ENCODE measurements at places on chromosomes 4 and X.

GRCh38 chr4:2256156-2256731, 5.7 kb downstream of the MXD4 start:
- DNase-seq, result peak; percentile 77

DNA sequence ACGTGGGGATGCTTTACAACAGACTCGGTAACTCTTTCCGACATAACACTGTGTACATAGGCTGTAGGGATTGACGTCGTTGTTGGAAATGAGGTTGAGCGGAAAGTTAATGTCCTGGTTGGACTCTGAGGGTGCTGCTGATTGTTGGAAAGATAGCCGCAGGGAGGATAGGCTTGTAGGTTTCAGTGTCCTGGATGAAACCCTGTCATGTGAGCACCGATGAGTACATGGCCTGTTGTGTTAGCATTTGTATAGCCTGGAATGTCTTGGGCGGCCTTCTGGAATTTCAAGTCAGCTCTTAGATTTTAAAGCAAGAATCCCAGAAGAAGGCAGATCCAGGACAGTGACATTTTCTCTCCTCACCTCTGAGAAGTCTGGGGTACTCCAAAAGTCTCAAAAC, 63.3 kb downstream of the TBC1D14 start:
- no peak for DNase-seq

GRCh38 chr4:71474731-71475130, 135.9 kb downstream of the SLC4A4 start:
- DNase-seq, result no peak

DNA sequence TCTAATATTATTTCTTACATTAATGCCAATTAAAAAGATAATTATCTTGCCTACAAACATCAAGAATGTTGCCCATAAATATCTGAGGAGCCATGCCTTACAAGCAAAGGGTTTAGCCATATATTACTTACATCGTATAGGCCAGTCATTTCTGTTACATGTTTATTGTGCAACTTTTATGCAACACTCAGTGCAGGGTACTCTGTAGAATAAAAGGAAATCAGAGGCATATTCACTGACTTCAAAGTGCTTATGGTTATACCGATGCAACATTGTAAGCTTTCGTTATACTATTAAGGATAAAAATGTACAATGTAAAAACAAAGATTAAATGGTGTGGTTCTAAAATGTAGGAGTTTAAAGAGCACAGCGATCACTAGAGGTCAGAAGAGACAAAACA, 315.9 kb downstream of the PCDH10 start:
- no peak for DNase-seq

DNA sequence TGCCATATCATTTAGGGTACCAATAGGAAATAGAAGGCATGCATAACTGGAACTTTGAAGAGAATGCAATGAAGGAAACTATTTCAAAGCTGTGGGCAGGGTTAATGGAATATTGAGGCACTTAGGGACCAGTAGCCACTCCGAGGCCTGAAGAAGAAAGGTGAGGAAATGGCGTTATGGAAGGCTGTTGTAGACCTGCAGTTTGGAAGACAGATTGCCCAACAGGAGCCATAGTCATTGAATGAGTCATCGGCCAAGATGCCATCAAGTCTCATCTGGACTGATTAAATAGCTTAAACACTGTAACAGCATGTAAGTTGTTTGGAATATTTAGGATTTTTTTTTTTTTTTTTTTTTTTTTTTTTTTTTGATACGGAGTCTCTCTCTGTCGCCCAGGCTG, 11.6 kb downstream of the CXCL13 start:
- DNase-seq, result no peak

DNA sequence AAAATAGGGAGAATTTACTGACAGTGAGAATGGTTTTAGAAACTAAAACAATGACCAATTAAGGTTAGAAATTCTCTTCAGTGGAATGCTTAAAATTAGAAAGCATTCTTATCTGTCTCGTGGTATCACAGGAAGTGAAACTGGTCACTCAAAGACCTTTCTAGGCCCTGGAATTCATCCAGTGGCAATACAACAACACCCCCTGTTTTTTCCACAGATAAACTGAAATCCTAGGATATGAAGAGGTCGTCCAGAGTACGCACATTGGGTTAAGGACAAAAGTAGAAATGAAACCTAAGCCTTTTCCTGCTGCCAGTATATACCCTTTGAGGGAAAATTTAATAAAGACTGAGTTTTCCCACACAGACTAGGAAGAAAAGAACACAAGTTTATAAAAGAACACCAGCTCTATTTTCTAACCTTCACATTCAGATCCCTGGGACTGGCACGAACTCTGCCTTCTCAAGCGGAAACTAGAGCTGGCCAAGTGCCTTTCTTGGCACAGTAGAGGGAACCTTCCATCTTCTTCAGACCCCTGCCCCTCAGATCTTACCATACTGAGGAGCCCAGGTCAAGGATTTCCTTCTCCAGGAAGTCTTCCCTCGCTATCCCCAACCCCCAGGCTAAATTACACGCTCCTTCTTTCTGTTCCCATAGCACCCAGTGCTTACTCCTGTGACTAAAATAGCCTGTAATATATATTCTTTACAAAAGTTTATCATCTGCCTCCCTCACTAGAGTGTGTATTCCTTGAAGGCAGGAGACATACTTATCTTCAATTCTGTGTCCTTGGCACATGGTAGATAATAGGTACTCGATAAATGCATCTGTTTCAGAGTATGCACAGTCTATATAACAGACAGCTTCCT, 16.9 kb downstream of the LHFPL1 start:
- DNase-seq, result no peak

DNA sequence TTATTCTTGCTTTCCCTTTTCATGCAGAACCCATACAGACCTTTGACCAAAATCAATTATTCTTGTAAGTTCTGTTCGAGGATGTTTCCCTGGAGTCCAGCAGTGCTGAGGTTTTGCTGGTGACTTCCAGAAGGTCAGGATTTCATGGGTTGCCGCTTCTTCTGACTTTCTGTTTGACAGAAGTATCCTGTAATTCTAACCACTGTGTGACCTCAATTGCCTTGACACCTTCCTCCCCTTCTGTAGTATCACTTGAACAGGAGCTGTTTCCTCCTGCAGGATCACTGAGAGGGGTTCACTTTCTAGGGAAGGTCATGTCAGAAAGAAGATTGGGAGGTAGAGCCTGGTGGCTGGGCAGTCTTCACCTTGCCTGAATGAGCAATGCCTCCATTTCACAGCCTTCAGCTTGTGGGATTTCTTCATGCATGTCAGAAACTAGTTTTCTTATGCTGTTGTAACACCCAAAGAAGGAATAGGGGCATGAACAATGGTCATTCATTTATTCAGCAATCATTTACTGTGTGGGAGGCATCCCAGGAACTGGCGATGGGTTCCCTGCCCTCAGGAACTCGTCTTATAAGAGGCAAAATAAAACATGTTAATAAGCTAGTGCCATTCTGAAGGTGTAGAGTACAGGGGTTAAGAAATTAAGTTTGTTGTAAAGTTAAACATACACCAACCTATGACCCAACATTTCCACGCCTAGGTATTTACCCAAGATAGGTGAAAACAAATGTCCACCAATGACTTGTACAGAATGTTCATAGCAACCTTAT, 205.9 kb downstream of the SOWAHB start:
- DNase-seq, result no peak

DNA sequence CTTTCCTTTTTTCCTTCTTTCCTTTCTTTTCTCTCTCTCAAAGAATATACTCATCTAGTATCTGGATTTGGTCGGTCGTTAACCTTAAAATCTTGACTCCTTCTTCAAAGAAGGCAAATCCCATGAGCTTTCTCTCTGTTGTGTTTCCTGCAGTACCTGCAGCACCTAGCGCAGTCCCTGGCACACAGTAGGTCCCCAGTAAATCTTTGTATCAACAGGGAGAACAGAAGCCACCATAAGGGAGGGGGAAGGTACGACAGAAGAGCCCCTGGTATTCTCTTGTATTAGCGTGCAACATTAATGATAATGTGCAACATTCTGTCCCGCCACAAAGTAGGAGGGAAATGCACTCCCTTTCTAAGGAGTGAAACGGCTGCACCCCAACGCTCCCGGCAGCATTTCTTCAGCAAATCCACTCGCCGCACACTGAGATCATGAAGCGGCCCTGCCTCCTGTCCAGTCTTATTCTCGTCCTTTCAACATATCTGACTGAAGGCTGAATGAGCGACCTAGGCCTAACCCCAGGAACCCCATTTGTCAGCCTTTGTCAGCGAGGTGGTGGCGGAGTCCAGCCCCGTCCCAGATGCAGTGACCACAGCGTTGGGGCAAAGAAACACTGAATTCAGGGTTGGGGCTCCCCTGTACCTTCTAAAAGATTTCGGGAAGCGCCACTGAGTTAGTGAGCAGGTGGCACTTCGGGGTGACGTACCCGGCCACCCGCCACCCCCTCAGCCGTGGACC, 133.7 kb downstream of the AMELX start:
- DNase-seq, result no peak

DNA sequence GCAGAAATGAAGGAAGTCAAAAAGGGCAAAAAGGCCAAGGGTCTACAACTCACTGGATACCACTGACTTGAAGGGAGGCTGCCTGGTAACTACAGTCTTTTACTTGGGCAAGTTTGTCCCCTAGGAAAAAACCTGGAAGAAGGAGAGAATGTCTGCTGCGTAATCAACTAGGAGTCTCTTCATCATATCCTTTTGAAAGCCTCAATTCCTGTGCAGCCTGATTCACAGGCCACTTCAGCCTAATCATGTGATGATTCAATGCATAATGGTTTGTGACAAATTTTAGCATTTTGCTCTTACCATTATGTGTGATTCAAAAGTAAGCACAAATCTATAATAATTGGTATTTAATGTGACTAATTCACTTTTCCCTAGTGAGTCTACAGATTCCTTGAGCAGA, 273.6 kb downstream of the FRMPD4 start:
- no peak for DNase-seq

GRCh38 chrX:10028283-10029104, 61.3 kb downstream of the CLDN34 start:
- no peak for DNase-seq

DNA sequence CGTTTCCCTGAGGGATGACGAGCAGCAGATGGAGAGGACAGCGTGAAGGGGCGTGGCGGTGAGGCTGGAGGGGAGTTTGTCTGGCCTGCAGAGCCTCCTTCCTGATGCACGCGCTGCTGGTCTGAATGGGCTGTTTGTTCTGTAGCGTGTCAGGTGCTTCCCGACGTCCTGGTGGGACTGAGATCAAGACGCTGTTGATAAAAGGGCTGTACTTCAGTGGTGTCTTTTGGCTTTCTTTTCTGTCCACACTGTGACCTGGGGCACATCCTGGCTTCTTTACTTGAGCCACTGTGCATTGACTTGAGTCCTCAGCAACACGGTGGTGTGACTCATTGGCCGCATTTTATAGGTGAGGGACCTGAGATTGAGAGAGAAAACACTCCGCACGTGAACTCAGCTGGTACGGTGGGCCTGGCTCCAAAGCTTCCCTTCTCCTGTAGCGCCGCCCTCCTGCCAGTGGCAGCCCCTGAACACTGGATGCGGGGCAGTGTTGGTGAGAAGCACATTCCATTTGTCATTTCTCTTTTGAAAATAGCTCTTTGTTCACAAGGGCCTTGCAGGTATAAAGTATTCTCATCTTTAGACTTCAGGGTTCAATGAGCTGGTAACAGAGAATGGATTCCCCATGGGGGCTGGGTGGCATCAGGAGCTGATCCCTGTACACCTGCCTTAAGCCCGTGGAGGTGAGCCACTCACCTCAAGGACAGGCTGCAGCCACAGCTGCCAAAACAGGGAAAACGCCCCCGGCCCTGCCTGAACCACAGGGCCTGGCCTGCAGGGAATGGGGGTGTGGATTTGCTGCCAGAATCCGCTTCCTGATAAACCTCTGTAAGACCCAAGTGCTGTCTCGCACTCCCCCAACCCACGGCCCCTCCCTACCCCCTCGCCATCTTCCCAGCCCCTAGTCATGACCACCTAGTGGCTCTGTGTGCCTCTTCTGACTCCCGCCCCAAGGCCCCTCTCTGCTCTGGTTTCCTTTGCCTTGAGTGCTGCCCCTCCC, 29.2 kb downstream of the NSG1 start:
- no peak for DNase-seq

DNA sequence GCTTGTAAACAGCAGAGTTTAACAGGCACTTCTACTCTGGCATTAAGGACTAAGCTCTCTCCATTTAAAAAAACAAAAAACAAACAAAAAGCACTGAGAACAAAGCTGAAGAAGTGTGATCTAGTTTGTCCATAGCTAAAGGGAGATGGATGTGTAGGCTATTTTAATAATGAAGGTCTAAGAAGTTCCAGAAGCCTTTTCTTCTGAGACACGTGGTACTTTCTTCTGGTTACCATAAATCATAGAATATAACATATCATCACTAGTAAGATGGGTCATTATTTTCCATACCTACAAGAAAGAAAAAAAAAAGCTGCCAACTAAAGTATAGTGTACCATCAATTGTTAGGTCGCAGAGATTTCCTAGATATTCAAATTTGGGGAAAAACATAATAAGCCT, 722 bp upstream of the NBDY start:
- no peak for DNase-seq

DNA sequence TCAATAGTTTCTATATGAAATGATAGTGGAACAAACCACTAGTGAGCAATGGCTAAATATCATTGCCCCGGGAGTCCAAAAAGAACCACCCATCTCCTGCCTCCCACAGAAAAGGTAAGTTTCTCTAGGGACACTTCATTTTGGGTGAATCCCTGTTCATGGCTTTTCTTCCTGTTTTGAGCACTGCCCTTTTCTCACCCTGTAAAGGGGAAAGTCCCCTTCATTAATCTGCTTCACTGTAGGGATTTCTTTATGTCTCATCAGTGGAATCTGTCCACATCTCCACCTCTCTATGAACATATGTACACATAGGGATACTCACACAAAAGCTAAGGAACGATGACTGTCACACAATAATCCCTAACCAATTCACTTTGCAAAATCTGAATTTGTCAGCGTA, 28.6 kb downstream of the MAGED4 start:
- no peak for DNase-seq

- DNase-seq, result no peak
Measured at GRCh38 chrX:85004255-85004654, 578 bp downstream of the APOOL start.

- DNase-seq, result no peak
Measured at GRCh38 chr4:176217510-176217909, 22.1 kb upstream of the SPATA4 start.

DNA sequence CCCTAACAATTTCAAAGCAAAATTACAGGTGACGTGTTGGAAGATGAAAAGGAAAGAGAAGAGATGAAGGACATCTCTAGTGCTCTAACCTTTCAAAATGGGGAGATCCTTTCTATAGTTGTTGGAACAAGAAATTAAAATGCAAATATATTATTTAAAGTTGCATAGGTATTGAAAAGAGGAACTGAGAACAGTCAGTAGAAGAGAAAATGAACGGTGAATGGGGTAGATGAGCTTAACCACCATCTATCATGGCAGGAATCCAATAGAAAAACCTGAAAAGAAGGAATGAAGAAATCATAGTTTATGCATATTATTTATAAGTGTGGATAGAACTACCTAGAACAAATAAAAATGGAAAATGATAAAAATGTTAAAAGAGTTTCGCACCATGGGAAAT, 42.0 kb downstream of the ANXA5 start:
- no peak for DNase-seq

DNA sequence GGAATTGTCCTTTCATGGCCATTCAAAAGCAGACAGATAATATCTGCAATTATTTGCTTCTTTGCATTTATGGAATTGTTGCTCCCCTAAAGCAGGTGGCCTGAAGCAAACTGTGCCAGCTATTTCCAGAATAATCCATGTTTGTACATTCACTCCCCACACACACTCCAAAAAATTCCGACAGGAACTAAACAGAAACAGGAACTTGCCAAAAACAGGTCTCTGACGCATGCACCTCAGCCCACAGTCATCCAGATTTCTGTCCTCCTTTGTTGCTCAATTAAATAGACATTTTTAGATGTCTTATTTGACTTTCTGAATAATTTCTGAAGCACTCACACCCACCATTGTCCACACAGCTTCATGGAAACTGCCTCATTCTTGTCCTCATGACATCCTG, 71.5 kb upstream of the EDNRA start:
- DNase-seq, result no peak

Measured in aorta (tissue), 5 donors.